ENCODE measurements at places on chromosomes 4 and X. TPM values are rescaled to one million over a fixed set of nuclear protein-coding genes. Genes with fewer than 3 reads are reported as not detected.
A peak's percentile ranks its signal among the peaks of the same experiment; 100 is the strongest.

DNA sequence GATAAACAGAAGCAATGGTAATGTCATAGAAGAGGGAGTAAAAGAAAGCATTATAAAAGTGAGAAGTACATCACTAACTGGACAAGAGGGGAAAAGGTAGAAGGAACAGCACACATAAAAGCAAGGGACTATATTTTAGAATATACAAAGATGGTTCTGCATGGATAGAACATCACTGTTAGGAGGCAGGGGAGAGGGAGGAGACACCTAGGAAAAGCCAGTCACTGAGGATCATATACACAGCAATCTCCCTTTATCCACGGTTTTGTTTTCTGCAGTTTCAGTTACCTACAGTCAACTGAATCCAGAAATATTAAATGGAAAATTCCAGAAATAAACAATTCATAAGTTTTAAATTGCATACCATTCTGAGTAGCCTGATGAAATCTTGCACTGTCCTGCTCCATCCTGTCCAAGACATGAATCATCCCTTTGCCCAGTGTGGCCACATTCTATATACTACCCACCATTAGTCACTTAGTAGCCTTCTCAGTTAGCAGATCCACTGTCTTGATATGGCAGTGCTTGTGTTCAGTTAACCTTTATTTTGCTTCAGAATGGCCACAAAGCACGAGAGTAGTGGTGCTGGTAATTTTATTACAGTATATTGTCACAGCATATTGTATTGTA is 74.2 kb downstream of the PPA2 start:
- no peak overlapping the region for H3K4me3 ChIP-seq
- H3K36me3 ChIP-seq: peaks cover 28% of the 10 kb centered on the region
- peaks cover 4% of the 10 kb centered on the region for H3K4me1 ChIP-seq
- no peak overlapping the region for H3K27ac ChIP-seq

DNA sequence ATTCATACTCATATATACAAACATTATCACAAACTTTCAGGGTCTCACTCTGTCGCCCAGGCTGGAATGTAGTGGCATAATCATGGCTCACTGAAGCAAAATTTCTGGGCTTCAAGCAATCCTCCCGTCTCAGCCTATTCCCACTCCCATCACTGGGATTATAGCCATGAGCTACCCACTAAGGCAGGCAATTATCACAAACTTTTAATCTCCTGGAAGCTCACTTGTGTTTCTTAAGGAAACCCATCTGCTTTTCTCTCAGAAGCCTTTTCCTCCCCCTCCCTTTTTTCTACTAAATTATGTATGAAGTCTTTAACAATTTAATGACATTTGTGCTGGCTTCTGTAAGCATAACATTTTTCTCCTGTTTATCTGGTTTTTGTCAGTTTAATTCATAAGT is 170.5 kb downstream of the AREG start:
- DNase-seq: no peak
- H3K36me3 ChIP-seq: no peaks in the 10 kb centered on the region
- no peaks in the 10 kb centered on the region for H3K4me1 ChIP-seq

- peaks cover 11% of the 10 kb centered on the region for H3K27me3 ChIP-seq
- no peak for DNase-seq
- H3K27ac ChIP-seq: no peak overlapping the region
- H3K4me3 ChIP-seq: no peak overlapping the region
- peaks cover 58% of the 10 kb centered on the region for H3K4me1 ChIP-seq
Measured at GRCh38 chr4:80078346-80079092, 5.5 kb upstream of the ANTXR2 start.

DNA sequence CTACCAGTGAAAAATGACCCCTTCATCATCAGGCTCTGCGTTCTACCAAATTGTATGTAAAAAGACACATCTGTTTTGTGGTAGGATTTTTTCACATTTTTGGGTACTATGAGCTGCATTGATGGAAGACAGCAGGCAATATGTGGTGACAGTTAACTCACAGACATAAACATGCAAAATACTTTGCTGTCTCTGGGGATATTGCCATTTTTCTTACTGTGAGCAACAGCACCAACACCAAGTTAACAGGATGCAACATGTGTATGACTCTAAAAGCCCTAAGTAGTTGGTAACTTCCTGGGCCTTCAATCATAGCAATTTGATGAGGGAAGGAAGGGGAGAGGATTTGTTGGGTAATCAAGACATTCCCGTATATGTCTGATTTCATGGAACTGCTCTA is 56.4 kb upstream of the DRP2 start:
- H3K36me3 ChIP-seq: peaks cover 17% of the 10 kb centered on the region
- H3K4me3 ChIP-seq: no peak overlapping the region
- H3K4me1 ChIP-seq: no peaks in the 10 kb centered on the region
- no peak overlapping the region for H3K27ac ChIP-seq
- H3K27me3 ChIP-seq: no peaks in the 10 kb centered on the region
- no peak for DNase-seq

- H3K36me3 ChIP-seq: no peaks in the 10 kb centered on the region
- no peak overlapping the region for H3K27ac ChIP-seq
- no peak for DNase-seq
- peaks cover 13% of the 10 kb centered on the region for H3K27me3 ChIP-seq
- H3K4me1 ChIP-seq: no peaks in the 10 kb centered on the region
Measured at GRCh38 chr4:47104986-47105385, 73.6 kb downstream of the GABRB1 start.

The PAGE5 gene
- 0.49 TPM for total RNA-seq

GRCh38 chr4:2689825-2690700 is 66.1 kb downstream of the TNIP2 start:
- peaks cover 34% of the 10 kb centered on the region for H3K4me1 ChIP-seq
- H3K36me3 ChIP-seq: peaks cover 55% of the 10 kb centered on the region
- H3K4me3 ChIP-seq: no peak overlapping the region
- H3K27ac ChIP-seq: peak overlapping the region; percentile 38

- H3K27ac ChIP-seq: no peak overlapping the region
- no peak for DNase-seq
- H3K36me3 ChIP-seq: no peaks in the 10 kb centered on the region
- H3K4me1 ChIP-seq: no peaks in the 10 kb centered on the region
Measured at GRCh38 chrX:132559101-132559500, 70.3 kb upstream of the MBNL3 start.

The PI4K2B gene
- 21.2 TPM for total RNA-seq

GRCh38 chr4:106869551-106869950 is 166.6 kb downstream of the DKK2 start:
- H3K27ac ChIP-seq: no peak overlapping the region
- H3K27me3 ChIP-seq: no peaks in the 10 kb centered on the region
- peaks cover 2% of the 10 kb centered on the region for H3K36me3 ChIP-seq
- no peak overlapping the region for H3K4me3 ChIP-seq

DNA sequence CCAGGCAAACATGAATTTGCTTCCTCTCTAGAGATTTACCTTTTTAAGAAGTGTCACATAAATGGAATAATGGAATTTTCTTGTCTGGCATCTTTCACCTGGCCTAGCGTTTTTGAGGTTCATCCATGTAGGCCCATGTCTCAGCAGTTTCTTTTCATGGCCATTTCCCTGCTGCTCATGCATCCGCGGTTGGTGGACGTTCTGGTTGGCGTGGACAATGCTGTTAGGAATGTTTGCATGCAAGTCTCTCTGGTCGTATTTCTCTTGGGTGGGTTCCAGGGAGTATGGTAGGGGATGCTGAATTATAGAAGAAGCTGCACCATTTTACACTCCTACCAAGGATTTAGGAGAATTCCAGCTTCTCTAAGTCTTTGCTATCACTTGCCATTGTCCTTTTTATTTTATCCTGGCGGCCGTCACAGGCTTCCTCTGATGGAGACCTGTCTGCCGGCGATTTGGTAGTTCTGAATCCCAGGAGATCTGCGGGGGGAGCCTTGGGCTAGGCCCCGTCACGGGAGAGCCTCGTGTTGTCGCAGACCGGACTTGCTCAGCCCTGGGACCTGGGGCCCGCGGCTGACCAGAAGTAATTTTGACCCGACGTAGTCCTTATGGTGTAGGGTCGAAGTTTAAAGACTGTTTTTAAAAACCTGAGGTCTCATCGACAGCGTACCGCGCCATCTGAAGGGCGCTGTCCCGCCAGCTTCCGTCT is 56.9 kb upstream of the TADA2B start:
- peaks cover 62% of the 10 kb centered on the region for H3K4me1 ChIP-seq
- no peaks in the 10 kb centered on the region for H3K27me3 ChIP-seq
- no peak for DNase-seq
- peak overlapping the region; percentile 93 for H3K27ac ChIP-seq
- H3K4me3 ChIP-seq: peak overlapping the region; percentile 96

DNA sequence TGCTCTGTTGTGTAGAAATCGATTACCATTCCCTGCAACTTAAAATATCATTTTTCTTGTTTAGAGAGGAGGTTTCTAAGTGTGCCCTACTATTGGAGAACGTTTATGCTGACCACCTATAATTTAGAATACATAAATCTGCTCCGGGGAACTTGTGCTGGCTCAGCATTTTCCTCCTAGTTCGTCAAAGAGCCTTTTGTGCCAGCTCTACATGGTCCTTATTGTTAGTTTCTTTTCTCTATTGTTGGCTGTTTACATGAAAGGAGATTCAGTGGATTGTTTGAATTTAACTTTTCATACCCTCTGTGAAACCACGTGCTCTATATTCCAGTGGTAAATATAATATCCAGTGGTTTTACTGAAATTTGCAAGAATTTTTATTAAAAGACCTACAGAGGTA is 53.4 kb upstream of the ATP8A1 start:
- no peaks in the 10 kb centered on the region for H3K4me1 ChIP-seq
- no peaks in the 10 kb centered on the region for H3K36me3 ChIP-seq
- peaks cover 3% of the 10 kb centered on the region for H3K27me3 ChIP-seq
- no peak overlapping the region for H3K4me3 ChIP-seq
- no peak overlapping the region for H3K27ac ChIP-seq

- H3K36me3 ChIP-seq: peaks cover 42% of the 10 kb centered on the region
- no peak for DNase-seq
- no peak overlapping the region for H3K4me3 ChIP-seq
- no peak overlapping the region for H3K27ac ChIP-seq
- no peaks in the 10 kb centered on the region for H3K4me1 ChIP-seq
- H3K27me3 ChIP-seq: no peaks in the 10 kb centered on the region
Measured at GRCh38 chrX:2263203-2263602, 237.6 kb downstream of the DHRSX start.

- H3K36me3 ChIP-seq: no peaks in the 10 kb centered on the region
- no peaks in the 10 kb centered on the region for H3K27me3 ChIP-seq
- H3K4me1 ChIP-seq: no peaks in the 10 kb centered on the region
- no peak overlapping the region for H3K4me3 ChIP-seq
- H3K27ac ChIP-seq: no peak overlapping the region
Measured at GRCh38 chrX:119745283-119745848, 13.0 kb upstream of the SOWAHD start.

The SSX2 gene
- not detected for total RNA-seq

DNA sequence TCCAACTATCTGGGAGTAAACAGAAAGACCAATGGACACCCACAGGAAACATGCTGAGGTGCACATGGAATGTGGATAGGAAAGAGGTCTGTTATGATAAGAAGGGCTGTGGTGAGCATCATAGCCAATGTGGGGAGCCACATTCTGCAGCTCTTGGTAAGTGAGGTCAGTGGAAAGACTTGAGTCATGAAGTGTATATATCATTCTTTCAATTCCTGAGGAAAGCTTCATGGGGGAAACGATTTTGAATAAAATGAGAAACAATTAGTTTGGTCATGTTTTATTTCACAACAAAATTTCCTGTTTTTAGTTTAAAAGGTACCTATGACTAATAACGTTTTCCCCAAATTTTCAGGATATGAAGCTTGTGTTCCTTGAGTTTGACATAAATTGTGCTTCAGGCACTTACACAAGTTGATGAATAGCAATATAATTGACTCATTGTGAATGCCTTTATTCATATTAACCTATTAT is 41.4 kb upstream of the RASSF6 start:
- peaks cover 3% of the 10 kb centered on the region for H3K4me1 ChIP-seq
- H3K36me3 ChIP-seq: no peaks in the 10 kb centered on the region
- no peak overlapping the region for H3K4me3 ChIP-seq
- H3K27ac ChIP-seq: no peak overlapping the region
- H3K27me3 ChIP-seq: peaks cover 2% of the 10 kb centered on the region

- H3K36me3 ChIP-seq: no peaks in the 10 kb centered on the region
- H3K4me1 ChIP-seq: peaks cover 14% of the 10 kb centered on the region
- no peak for DNase-seq
- no peak overlapping the region for H3K4me3 ChIP-seq
- peaks cover 4% of the 10 kb centered on the region for H3K27me3 ChIP-seq
- no peak overlapping the region for H3K27ac ChIP-seq
Measured at GRCh38 chrX:45506149-45506730, 305.6 kb upstream of the DIPK2B start.

The SSX2B gene
- total RNA-seq: not detected

GRCh38 chr4:8188085-8188484 is 11.0 kb upstream of the SH3TC1 start:
- H3K36me3 ChIP-seq: no peaks in the 10 kb centered on the region
- no peaks in the 10 kb centered on the region for H3K27me3 ChIP-seq
- H3K27ac ChIP-seq: no peak overlapping the region

DNA sequence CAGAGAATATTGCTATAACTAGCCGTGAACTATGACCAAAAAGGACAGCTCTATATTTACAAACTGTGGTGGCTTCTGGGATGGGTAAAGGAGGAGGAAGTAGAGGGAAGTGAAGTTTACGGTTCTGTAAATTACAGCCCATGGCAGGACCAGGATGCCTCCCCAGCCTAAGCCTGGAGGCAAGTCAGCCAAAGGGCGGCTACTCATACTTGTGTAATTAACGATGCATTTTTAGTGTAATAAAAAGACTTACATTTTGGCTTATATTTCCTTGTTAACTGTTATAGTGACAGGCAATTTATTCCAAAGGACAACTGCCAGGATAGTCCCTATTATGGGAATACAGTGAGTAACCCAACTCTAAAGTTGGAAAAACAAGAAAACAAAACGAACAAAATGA is 139.9 kb upstream of the OTUD4 start:
- no peak for DNase-seq
- no peaks in the 10 kb centered on the region for H3K36me3 ChIP-seq
- H3K4me1 ChIP-seq: no peaks in the 10 kb centered on the region
- H3K27ac ChIP-seq: no peak overlapping the region

GRCh38 chr4:3177905-3178304 is 71.1 kb upstream of the MSANTD1 start:
- H3K4me1 ChIP-seq: peaks cover 7% of the 10 kb centered on the region
- H3K4me3 ChIP-seq: no peak overlapping the region
- H3K27ac ChIP-seq: no peak overlapping the region
- H3K36me3 ChIP-seq: peaks cover 45% of the 10 kb centered on the region
- no peaks in the 10 kb centered on the region for H3K27me3 ChIP-seq

GRCh38 chr4:71188156-71188640 is 150.6 kb upstream of the SLC4A4 start:
- peaks cover 16% of the 10 kb centered on the region for H3K4me1 ChIP-seq
- peak overlapping the region; percentile 65 for H3K4me3 ChIP-seq
- peaks cover 62% of the 10 kb centered on the region for H3K27me3 ChIP-seq
- no peaks in the 10 kb centered on the region for H3K36me3 ChIP-seq

DNA sequence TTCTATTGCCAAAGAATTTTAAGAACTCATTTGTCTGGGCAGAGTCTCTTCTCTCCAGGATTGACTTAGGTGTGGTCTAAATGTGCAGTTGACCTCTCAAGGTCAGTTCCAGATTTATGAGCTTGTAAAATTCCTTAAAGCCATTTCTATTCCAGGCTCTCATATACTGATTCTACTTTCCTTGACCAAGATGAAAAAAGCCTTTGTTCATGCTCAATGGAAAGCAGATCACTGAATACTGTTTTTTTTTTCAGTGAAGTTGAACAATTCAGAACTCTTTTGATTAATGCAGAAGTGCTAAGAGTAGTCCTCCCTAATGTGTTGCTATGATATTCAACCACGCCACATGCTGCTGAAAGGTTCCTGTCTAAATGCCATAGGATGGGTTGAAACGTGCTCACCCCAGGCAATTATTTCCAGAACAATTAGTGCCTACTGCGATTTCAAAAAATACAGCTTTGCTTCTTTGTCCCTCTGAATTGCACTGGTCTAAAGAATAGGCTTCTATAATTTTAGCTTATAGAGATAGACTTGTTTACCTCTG is 312.4 kb upstream of the PABPC5 start:
- no peak overlapping the region for H3K27ac ChIP-seq
- H3K4me3 ChIP-seq: no peak overlapping the region
- no peaks in the 10 kb centered on the region for H3K4me1 ChIP-seq
- no peak for DNase-seq
